MCF 10A (cell line): ENCODE measurements at places on chromosomes 3 and 15. TPM values are rescaled to one million over a fixed set of nuclear protein-coding genes. Genes with fewer than 3 reads are reported as not detected.
A peak's percentile ranks its signal among the peaks of the same experiment; 100 is the strongest.

GRCh38 chr3:54146506-54147239 is 24.3 kb downstream of the CACNA2D3 start:
- peak; percentile 40 for DNase-seq

The ST8SIA2 gene
- total RNA-seq: not detected in 2 replicates

The GABRA5 gene
- total RNA-seq: not detected in 2 replicates

The UROC1 gene
- not detected in 2 replicates for total RNA-seq

The ADPRH gene
- not detected in 2 replicates for total RNA-seq
